Skeletal muscle cell (primary cell): ENCODE measurements at places on chromosomes 1 and 21.

GRCh38 chr1:155083052-155083541 lies 4.5 kb downstream of the EFNA3 start:
- DNase-seq = no peak

DNA sequence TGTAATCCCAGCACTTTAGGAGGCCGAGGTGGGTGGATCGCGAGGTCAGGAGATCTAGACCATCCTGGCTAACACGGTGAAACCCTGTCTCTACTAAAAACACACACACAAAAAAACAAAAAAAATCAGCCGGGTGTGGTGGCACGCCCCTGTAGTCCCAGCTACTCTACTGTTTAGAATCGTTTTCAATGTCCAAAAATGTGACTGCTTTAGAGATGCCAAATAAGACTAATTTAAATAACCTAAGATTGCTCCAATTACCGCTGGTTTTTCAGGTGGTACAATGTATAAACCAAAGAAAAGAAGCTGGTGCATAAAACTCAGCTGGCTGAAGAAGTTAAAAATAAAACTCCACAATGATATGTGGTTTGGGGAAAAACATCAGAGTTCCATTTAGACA lies 132.0 kb downstream of the RERE start:
- DNase-seq = no peak

DNA sequence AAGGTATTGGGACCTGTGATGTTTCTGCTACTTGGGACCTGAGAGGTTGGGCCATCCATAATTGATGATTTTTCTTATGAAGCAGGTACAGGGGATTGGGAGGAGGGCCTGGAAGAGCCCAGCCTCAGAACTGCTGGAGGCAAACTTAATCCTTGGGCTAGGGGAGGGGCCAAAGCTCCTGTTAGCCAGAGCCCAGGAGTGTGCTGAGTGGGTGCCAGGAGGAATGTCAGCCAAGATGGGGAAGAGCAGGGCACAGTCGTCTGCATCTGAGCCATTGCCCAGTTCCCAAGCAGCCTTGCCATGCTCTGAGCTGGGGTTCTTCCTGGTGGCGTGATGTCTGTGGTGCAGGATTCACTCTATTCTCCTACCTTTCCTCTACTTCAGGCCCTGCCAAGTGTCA lies 5.8 kb downstream of the MAPKAPK2 start:
- DNase-seq = no peak

GRCh38 chr1:25501235-25502058 lies 42.0 kb upstream of the LDLRAP1 start:
- DNase-seq = peak; percentile 74

GRCh38 chr1:185789501-185790193 lies 55.5 kb downstream of the HMCN1 start:
- no peak for DNase-seq
